ENCODE measurements at places on chromosomes 12 and 14.

- DNase-seq: no peak
Measured at GRCh38 chr14:40623643-40624042, 983.0 kb upstream of the LRFN5 start.

DNA sequence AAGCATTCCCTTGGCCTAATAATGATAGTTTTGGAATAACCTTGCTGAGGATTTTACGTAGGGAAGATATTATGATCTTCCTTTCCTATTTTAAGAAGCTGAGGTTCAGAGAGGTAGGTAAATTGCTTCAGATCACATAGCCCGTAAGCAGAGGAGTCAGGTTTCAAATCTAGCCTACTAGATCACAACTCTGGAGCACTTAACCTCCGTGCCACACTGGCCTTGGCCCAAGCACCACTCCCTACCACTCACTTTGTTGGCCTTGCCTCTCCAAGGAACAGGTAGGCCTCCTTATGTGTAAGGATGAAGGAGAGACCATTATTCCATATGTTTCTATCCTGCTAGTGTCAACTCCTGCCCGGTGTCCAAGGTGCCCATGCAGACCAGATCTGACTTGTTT is 12.4 kb upstream of the ACOT1 start:
- no peak for DNase-seq

DNA sequence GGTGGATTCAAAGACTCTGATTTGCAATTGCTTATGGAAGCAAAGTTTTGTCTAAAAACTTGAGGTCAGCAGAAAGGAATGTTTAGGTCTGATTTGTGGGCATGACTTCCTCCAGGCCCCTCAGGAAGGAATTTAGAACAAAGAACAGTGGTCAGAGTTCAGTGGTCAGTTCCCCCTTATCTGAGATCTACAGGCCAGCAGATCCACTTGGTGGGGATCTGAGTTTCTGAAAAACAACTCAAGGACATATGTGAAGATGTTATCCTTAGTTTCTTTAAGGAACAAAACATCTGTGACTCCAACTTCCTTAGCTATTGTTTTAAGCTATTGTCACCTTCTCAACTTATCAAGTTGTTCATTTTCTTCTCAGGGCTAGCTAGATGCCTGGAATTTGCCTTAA is 28.0 kb upstream of the NAA30 start:
- no peak for DNase-seq

- no peak for DNase-seq
Measured at GRCh38 chr12:86772696-86773095, 516.5 kb upstream of the MGAT4C start.
